ENCODE measurements at places on chromosomes 5 and 9.

DNA sequence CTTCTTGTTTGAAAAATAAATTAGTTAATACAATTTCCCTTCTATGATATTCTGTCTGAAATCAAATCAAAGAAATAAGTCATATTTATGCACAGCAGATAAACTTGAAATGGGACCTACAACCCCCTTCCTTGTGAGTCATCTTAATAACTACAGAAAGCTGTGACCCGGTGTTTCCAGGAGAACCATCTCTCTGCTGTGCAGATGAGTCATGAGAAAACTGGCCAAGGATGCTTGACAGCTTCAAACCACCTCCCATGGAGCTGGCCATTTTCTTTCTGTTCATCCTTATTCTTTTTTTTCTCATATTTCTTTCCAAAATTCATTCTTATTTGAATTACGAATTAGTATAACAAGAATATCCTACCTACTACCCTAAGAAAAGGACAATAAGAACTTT, 43.4 kb upstream of the NR4A3 start:
- DNase-seq = no peak

GRCh38 chr5:123358751-123359150, 64.5 kb downstream of the CEP120 start:
- no peak for DNase-seq

DNA sequence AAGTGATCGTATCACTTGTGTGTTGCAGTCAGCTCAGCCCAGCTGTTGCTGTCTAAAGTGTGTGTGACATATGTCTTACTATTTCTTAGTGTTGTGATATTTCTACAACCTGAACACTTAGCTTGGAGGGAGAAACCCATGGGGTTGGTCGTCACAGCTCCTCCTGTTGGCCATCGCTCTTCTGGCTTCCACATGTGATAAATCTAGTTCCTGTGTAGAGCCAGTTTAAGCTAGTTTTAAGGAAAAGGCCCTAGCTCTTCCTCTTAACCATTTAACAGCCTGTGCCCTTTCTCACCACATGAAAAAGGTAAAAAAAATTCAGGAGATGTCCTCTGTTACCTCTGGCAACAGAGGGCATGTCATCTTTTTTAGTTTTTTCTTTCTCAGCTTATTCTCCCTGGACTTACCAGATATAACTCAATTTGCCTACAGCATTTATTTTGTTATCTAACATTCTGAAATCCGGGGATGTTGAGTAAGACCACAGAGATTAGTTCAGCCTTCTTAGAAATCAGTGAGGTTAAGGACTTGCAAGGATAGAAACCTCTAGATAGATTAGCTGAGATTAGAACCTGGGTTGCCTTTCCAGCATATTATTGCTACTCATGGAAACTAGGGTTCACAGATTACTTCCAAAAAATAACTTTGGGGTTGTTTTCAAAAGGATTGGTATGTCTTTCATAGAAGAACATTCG, 100.4 kb downstream of the GAPVD1 start:
- no peak for DNase-seq

DNA sequence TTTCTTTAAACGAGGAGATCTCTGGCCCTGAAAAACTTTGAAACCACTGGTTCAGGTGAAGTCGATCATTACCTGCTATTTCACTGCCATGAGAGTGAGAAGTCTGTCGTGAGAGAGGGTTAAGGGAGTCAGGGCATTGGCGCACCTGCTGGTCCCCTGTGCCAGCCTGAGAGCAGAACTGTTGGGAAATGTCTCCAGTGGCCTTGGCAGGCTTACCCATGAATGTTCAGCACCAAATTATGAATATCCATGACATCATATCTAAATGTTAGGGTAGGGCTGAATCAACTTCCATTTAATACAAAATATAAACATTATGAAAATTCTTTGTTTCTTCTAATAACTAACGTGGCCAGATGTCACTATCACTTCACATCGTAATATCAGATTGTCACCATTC, 379.3 kb downstream of the KDM4C start:
- no peak for DNase-seq

- DNase-seq = no peak
These were observed 67.7 kb upstream of the RAD23B start for GRCh38 chr9:107215381-107215780.

DNA sequence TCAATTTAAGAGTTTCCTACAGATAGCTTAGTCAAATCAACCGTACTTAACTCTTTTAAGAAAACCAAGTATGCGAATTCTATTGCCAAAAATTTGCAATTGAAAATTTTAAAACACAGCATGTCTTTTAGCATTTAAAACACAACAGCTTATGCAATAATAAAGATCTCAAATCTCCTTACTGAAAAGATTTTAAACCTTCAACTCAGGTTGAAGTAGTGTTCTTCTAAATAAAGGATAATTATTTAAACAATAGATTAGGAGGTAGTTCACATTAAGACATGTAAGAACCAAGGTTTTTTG, 5.5 kb downstream of the NR3C1 start:
- no peak for DNase-seq

DNA sequence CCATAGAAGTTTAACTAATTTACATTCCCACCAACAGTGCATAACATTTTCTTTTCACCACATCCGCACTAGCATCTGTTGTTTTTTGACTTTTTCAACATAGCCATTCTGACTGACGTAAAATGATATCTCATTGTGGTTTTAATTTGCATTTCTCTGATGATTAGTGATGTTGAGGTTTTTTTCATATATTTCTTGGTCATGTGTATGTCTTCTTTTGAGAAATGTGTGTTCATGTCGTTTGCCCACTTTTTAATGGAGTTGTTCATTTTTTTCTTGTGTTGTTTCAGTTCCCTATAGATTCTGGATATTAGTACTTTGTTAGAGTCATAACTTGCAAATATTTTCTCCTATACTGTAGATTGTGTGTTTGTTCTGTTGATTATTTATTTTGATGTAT, 163.4 kb downstream of the FER start:
- no peak for DNase-seq

GRCh38 chr9:124342402-124342775, 72.9 kb downstream of the PSMB7 start:
- no peak for DNase-seq

DNA sequence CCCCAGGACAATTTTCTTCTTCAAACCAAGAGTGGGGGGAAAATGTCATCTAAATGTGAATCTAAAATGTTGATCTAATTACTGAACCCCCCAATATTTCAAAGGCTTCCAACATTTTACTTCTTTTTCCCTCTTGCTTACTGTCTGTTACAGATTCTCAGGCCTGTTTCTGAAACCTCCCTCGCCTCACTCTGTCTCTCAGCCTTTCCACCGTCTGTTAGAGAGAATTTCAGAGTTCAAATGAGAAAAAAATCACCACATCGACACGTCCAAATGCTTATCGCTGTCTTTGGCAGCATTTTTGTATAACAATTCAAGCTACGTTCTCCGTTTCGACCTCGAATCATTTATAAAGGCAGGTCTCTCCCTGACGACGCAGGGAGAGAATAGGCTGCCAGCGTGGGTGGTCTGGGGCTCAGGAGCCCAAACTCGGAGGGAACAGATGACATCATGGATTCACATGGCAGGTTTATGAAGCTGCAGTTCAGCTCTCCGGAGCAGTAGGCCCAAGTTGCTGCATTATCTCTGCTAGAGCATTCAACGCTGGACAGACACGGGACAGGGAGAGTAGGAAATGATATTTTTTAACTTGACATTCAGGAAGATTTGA, 139.8 kb downstream of the GAS1 start:
- no peak for DNase-seq

DNA sequence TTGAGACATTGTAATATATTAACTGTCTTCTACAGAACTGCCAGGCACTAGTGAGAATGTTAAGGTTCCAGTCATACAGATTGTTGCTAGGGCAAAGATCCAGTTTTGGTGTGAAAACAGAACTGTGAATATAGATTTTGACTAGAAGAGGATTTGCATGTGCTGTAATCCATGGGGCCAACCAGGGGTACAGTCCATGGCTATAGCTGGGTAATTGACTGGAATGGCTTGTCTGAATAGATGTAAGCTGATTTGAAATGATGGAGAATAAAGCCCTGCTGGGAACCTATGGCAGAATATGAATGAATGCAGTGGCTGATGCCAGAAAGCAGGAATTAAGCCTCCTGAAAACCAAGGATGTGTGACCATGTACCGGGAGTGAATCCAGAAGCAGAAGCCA, 748.5 kb upstream of the CDH10 start:
- no peak for DNase-seq

- no peak for DNase-seq
These were observed 72.0 kb upstream of the RAI14 start for GRCh38 chr5:34584165-34584564.

DNA sequence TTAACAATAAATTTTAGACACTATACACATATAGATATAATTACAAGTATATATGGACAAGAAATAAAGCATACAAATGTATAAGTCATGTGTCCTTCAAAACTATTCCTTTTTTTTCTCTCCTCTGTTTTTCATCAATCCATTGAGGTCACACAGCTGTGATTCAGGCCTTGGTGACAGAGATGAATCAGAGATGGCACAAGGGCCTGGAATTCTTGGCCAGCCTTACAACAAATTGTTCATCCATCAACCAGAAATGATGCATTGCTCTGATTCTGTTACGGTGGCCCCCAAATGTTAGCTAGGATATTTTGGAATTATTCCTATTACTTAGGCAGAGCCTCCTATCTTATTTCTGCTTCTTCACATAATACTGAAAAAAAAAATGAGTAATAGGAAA, 108.7 kb upstream of the MPDZ start:
- no peak for DNase-seq

- DNase-seq = no peak
These were observed 88.1 kb downstream of the FANCC start for GRCh38 chr9:95229230-95229915.

DNA sequence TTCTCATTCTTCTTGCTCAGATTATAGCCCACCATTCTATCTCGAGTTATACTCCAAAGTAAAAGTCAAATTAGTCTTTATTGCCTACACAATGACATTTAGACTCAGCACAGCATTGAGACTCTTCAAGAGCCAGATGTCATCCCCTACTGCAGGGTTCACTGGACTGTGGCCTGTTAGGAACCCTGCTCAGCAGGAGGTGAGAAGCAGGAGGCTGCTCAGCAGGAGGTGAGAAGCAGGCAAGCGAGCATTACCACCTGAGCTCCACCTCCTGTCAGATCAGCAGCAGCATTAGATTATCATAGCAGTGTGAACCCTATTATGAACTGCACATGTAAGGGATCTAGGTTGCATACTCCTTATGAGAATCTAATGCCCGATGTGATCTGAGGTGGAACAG, 12.7 kb upstream of the LIFR start:
- no peak for DNase-seq

GRCh38 chr5:96370976-96371375, 62.1 kb downstream of the PCSK1 start:
- no peak for DNase-seq

DNA sequence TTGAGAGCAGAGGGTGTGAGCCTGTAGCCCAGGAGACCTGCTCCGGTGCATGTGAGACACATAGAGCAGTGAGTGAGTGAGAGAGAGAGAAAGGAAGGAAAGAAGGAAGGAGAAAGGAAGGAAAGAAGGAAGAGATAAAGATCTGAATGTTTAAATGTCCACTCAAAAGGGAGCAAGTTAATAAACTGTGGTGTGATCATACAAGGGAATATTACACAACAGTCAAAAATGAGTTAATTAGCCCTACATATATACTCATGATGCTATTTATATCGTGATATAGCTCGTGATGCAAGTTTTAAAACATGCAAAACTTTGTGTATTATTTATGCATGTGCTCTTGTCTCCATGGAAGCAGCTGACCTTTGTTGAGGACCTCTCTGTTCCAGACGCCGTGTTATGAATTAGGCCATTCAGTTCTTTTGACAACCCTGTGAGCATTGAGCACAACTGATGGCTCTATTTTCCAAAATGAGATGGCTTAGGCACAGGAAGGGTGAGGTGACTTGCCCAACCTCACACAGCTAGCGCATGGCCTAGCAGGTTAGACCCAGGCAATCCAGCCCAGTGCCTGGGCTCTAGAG, 70.6 kb downstream of the HMCN2 start:
- DNase-seq = no peak

DNA sequence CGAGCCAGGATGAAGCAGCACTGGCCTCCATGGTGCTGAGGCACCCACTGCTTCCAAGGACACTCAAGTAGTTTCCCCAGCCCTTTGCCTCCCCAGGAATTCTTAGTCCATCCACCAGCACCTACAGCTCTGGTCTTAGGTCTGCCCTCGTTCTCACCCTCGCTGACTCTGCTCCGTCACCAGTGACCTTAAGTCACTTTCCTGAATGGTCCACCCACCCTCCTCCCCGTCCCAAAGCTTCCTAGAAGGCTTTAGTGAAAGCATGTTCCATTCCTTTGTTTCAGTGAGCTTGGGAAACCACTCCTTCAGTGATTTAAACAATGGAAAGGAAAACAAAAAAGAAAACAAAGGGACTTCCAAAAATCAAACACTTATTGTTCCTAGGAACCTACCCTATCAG, 54.6 kb upstream of the MAP3K1 start:
- DNase-seq = no peak

GRCh38 chr5:178312880-178313282, 80.3 kb upstream of the PHYKPL start:
- no peak for DNase-seq

Measured in GM18507 (cell line).